ENCODE measurements at places on chromosomes 13 and 19.

DNA sequence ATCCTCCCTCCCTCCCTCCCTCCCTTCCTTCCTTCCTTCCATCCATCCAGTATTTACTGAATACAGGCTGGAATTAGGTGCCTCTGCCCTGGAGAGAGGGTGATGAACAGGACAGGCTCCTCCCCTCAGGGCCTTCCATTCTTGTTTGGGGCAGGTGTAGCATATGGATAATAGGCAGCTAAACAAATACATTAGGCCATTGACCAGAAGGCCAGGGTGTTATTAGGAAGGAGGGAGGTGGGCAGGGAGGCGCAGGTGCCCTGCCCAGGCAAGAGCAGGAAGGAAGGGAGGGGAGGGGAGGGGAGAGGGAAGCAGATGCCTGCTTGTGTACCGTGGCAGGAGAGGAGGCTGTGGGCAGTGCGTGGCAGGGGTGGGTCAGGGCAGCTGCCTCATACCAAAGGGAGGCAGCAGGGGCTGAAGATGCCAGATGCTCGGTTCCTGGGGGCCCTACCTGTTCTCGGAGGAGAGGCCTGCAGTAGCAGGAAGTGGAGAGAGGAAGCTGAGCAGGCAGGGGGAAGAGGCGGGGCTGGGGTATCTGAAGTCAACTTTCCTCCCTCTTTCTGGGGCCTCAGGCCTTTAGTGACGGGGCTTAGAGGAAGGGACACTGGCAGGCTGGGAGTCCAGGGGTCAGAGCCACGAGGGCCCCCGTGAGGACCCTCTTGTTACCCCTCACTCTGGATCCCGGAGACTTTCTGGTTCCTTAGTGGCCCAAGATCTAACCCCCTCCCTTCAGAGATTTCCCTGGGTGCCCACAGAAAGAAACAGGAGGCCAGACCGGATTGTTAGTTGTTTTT, at the start of gene RINL:
Gene RINL, minus strand, starts transcription at position 495 of the 794 bp plus-strand sequence. CDS start 1,533 bp downstream, outside the sequence.
- no peak for DNase-seq

- no peak for DNase-seq
These were observed 18.7 kb downstream of the LSM4 start for GRCh38 chr19:18304208-18304457.

GRCh38 chr13:41312176-41312500, 1.1 kb downstream of the NAA16 start:
- DNase-seq, result no peak

GRCh38 chr13:76879203-76879882, 6.9 kb downstream of the KCTD12 start:
- peak; percentile 79 for DNase-seq

DNA sequence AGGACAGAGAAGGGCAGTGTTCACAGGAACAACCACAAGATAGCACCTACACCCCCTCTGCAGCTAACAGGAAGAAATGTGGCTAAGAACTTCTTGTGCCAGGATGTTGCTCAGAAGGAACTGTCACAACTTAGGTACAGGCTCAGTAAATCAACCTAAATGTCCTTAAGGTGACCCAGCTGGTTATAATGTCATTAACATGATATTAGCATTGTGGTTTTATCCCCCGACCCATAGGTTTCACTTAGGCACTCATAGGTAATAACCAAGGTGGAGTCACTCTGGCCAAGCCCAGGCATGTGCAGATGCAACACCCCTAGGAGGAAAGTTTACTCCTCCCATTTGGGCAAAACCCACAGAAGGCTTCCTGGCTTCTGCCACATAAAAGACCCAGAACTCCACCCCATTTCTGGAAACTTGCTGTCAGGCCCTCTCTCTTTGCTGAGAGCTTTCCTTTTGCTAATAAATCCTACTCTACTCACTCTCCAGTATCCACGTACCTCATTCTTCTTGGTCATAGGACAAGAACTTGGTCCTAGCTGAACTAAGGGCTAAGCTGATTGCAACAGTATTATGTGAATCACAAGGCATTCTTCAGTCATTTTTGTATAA, 951.3 kb downstream of the SLITRK5 start:
- no peak for DNase-seq

GRCh38 chr19:7509625-7510024, 6.3 kb upstream of the ZNF358 start:
- no peak for DNase-seq

GRCh38 chr13:41284512-41285288, 21.3 kb upstream of the MTRF1 start:
- peak; percentile 79 for DNase-seq

GRCh38 chr13:23381866-23382265, 51.6 kb downstream of the SACS start:
- DNase-seq, result no peak

DNA sequence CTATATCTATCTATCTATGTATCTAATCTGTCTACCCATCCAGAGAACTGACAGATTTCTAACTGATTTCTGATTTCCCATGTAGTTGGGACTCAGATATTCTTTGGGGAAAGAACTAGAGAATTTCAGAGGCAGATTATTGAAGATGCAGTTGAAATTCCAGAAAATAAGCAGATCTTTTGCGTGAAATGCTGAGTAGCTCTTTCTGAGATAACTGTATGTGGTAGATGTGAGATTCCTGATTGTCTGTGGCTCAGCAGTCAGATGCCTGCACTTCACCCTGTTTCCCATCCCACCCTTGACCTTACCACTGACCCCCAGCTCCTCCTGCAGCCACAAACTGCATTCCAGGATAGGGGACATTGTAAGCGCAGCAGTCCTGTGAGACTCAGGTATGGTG, 61.5 kb downstream of the DGKH start:
- no peak for DNase-seq

DNA sequence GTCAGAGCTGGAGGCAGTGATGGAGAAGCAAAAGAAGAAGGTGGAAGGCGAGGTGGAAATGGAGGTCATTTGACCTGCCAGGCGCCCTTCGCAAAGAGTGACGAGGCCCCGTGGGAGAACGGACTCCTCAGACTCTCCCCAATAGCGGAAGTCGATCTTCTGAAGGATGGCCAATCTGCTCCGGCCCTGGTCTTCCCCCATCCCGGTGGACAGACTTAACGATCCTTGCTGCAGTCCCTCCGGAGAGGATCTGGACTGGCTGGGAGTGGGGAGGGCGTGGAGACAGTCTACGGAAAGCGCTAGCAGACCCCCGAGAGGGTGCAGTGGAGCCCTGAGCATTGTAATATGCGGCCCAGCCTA, 11.9 kb downstream of the EPS8L1 start:
- DNase-seq, result no peak

- no peak for DNase-seq
These were observed 94.7 kb downstream of the RNASEH2B start for GRCh38 chr13:51004111-51004865.

Data from AG09309 (cell line).